Stimulated activated CD4-positive, alpha-beta T cell treated with anti-CD3 and anti-CD28 coated beads, Interleukin-4, amount 100 ng/mL, for 1 hour (primary cell): ENCODE measurements at places on chromosomes 6 and 20.
A peak's percentile ranks its signal among the peaks of the same experiment; 100 is the strongest.

DNA sequence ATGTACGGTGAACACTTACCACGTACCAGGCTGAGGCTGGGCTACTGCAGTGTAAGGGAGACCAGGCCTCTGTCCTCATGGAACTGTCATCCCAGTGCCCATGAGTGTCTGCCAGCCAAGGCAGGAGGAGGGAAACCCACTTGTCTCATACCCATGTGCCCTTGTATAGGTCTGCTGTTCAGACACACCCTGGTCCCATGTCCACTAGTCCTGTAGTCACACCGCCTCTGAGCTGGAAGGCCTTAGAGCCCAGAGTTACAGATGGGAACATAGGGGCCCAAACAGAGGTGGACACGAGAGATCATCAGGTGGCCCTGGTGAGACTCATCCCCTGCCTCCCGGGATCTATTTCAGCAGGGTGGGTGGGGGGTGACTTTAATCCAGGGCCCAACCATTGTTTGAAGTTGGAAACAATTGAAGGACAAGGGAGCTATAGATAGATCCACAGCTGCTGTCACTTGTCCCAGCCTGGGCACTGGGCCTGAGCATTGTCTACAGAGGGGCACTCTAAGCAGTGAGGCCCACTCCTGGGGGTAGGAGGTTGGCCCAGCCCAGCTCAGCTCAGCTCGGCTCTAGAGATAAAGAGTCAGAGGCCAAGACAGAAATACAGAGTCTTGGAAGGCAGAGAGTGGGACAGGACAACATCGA is 14.6 kb downstream of the MYH7B start:
- no peak for DNase-seq

DNA sequence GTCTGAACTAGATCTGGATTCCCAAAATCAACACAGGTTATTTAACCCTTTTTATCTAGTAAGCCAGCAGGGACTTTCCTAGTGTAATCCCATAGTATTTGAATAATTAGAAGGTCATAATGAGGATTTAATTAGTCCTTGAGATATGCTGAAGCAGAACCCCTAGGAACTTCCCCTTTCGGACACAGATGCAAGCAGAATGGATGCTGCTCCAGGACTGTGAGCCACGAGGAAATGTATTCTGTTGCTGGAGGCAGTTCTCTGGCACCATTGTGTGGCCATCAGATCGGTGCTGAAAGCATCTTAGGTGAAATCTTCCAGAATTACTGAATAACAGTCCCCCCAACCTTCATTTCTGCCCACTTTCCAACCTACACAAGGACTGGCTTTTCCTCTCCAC is 206.9 kb downstream of the TMEM242 start:
- no peak for DNase-seq

DNA sequence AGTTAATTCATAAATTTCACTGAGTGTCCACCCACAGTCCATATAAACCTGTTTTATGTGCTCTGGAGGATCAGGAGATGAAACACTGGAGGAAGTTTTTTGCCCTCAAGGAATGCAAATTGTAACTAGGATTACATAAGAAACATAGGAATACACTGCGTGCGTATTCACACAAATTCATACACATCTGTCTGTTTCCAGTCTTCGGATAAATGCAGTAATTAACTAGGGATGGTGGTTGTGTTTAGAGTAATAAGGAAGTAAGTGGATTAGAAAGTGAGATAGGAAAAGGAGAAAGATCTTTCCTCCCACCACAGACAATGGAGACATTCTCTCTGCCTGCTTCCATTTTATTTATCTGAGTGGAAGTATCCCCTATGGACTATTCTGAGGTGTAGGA is 35.7 kb upstream of the POPDC3 start:
- DNase-seq, result no peak

DNA sequence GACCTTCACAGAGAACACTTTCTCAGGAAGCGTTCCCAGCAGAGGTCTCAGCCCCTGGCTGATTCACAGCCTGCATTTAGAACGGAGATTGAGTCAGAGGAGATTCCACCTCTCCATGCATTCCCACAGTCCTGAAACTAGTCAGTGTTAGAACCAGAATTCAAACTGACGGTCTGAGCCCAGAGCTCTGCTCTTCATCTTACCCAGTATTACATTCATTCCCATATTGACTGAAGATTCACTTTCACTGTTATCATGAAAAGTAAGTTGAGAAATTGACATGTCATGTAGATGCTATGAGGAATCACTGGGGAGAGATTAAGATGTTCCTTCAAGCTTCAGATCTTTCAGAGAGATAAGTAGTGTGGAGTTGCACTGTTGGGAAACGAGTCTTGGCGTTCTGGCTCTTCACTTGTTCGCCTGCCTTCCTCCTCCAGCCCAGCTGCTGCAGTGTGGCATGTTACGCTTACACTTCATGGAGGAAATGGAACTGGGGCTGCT is 28.3 kb downstream of the MAS1 start:
- no peak for DNase-seq

- no peak for DNase-seq
Observed at GRCh38 chr6:168524571-168525001, 83.6 kb downstream of the SMOC2 start.

DNA sequence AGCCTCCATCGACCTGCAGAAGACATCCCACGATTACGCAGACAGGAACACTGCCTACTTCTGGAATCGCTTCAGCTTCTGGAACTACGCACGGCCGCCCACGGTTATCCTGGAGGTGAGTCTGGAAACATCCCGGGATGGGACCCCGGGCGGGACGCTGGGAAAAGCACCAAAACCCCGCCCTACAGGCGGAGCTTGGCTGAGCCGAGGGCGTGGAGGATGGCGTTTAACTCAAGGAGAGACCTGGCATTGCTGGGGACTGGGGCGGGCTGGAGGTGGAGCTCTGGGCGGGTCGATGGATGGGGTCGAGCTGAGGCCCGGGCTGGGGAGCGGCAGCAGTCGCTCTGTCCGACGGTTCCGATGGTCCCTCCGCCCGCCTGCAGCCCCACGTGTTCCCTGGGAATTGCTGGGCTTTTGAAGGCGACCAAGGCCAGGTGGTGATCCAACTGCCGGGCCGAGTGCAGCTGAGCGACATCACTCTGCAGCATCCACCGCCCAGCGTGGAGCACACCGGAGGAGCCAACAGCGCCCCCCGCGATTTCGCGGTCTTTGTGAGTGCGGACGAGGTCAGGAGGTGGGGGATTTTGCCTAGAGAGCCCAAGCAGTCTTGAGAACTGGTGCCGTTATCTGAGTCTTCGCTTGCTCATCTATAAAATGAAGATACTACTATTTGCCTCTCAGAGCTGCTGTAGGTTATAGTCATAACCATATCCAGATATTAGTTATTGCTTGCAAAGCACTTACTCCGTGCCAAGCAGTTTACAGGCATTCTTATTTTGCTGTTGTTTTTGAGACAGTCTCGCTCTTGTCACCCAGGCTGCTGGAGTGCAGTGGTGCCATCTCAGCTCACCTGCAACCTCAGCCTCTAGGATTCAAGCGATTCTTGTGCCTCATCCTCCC is 3.8 kb downstream of the SPAG4 start:
- DNase-seq, result peak; percentile 86

DNA sequence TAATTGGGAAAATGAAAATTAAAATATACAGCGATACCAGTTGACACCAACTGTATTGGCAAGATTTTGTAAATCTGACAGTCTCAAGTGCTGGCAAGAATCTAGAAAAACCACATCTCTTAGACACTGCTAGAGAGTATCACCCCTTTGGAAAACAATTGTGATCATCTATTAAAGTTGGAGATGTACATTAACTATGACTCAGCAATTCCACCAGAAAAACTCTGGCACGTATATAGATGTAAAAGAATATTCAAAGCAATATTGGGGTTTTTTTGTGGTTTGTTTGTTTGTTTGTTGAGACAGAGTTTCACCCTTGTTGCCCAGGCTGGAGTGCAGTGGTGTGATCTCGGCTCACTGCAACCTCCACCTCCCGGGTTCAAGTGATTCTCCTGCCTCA is 142.9 kb downstream of the HACE1 start:
- DNase-seq, result no peak

GRCh38 chr6:18488526-18489270 is 101.5 kb downstream of the RNF144B start:
- DNase-seq, result no peak

DNA sequence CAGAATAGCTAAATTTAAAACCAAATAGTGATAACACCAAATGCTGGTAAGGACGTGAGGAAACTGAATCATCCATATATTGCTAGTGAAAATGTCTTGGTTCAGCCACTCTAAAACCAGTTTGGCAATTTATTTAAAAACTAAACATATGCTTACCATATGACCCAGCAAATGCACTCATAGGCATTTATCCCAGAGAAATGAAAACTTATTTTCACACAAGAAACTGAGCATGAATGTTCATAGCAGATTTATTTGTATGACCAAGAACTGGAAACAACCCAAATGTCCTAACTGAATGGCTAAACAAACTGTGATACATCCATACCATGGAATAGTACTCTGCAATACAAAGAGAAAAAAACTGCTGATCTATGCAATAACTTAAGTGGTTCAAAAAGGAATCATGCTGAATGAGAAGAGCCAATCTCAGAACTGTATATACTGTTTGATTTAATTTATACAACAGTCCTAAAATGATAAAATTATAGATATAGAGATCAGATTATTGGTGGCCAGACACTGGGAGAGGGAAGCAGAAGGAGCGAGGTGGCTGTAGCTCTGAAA is 115.6 kb upstream of the ADGRF1 start:
- no peak for DNase-seq

DNA sequence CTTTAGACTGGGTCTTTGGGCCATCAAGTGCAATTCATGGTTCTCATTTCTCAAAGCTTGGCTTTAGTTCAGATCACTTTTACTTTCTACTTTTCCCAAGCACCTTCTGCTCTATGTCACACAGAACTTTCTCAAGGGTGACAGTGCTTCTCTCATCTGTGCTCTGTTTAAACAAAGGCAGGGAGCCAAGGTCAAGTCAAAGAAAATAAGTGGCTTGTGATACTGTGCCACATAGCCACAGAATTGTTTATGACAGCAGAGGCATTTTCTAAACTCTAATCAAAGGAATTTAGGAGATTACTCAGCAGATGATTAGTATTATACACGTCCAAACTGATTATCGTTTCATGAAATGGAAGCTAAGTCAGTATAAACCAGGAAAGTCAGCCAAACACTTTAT is 348.0 kb downstream of the HDGFL1 start:
- DNase-seq, result no peak

DNA sequence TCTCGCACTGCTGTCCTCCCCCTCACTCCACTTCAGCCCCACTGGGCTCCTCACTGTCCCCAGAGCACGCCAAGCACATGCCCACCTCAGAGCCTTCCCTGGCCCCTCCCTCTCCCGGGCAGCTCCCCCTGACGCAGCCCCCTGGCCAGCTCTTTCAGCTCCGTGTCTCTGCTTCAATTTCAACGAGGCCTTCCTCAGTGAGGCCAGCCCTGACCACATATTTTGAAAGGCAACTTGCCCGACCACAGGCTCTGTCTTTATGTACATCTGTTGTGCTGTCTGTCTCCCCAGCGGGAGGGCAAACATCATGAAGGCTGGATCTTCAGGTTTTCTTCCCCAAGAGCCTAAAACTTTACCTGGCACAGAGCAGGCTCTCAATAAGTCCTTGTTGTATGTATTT is 44.6 kb downstream of the JPH2 start:
- DNase-seq, result no peak

DNA sequence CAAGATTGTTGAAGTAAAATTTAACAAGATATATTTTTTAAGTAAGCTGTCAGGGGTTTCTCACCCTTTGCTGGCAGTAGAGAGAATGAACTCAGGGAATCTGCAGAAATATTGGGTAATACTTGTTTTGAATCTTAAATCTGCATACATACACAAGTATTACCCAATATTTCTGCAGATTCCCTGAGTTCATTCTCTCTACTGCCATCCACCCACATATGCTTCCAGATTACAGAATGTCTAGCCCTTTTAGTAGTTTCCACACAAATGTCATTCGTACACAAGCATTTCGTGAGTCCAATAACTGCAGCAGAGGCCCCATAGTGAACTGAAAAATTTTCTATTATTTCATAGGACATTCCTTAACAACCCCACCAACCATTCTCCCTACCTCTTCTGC is 69.6 kb upstream of the TNFRSF21 start:
- no peak for DNase-seq

DNA sequence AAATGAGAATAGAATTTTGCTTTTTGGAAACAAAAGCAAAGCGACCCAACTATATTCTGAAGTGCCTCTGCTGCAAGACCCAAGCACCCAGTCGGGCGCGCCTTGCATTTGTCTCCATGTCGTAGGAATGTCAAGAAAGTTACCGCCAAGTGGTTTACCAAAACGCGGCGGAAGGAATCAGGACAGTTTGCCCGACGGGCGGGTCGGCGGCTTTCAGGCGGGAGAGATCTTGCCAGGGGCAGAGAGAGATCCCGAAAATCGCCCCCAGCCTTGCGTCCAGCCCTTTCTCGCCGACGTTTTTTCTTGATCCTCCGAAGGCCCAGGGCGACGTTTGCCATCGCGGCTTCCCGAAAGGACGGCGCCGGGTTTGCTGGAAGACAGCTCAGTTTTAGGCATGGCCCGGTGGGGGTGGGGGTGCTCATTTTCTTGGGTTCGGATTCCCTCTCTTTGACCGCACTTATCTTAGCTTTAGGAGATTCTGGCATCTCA is 4.0 kb upstream of the LIN28B start:
- no peak for DNase-seq

DNA sequence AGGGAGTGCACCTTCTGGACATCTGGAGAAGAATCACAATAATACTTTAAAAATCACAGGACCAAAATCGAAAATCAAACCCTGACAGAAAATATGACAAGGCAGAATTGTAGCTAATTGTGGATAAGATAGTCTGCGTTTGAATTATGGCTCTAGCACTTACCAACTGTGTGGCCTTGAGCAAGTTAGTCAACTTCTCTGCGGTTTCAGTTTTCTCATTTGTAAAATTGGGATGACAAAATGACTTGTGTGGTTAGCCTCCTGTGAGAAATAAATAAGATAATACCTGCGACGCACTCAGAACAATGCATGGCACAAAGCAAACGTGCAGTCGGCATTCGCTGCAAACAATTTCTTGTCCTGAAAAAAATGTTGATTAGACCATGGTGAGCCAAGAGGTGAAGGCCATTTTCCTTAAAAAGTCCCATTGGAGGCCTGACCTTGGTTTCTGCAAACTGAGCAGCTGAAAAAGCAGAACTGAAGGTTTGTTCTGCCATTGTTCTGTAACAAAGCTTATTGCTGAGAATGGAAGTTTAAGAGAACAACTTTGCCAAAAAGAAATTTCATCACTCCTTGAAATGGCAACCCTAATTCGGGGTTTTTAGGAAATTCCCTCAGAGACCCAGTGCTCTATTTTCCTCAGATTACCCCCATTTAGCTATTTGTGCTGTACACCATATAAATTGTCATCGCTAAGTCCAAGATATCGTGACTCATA is 266.3 kb downstream of the ERMARD start:
- no peak for DNase-seq

DNA sequence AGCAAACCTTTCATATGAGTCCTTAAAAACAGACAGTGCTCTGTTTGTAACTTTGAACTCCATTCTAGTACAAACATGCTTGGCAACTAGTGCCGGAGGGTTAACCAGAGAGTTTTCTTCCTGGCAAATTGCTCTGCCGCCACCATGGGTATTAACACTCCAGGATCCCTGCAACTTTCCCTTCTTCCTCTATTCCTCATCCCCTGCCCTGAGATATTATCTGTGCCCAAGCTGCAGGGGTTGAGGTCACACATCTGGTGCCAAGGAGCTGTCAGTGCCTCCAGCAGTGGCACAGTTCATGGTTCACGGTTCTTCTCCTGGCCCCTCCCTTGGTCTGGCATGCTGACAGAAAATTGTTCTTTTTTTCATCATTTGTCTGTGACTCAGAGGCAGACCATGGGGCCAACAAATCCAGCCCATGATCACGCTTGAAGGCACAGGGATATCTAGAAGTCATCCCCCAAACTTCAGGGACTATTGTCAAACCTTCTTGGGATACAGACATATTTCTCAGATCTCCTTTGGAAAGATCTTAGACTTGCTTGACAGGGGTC is 77.5 kb downstream of the ATXN1 start:
- no peak for DNase-seq
